ENCODE measurements at places on chromosomes 1 and 21. TPM values are rescaled to one million over a fixed set of nuclear protein-coding genes. Genes with fewer than 3 reads are reported as not detected.

- H3K4me3 ChIP-seq = no peak overlapping the region
- no peaks in the 10 kb centered on the region for H3K27me3 ChIP-seq
- H3K4me1 ChIP-seq = no peaks in the 10 kb centered on the region
- no peak for DNase-seq
Measured at GRCh38 chr21:15627823-15628222, 102.0 kb upstream of the USP25 start.

GRCh38 chr1:245481261-245481660 is 326.5 kb downstream of the KIF26B start:
- no peak for DNase-seq
- H3K4me1 ChIP-seq = no peaks in the 10 kb centered on the region
- H3K27me3 ChIP-seq = no peaks in the 10 kb centered on the region

GRCh38 chr1:22297999-22298398 is 153.7 kb upstream of the ZBTB40 start:
- H3K4me1 ChIP-seq = no peaks in the 10 kb centered on the region
- DNase-seq = no peak
- no peak overlapping the region for H3K4me3 ChIP-seq

GRCh38 chr1:81208441-81208840 is 592.3 kb upstream of the ADGRL2 start:
- H3K27ac ChIP-seq = no peak overlapping the region
- no peaks in the 10 kb centered on the region for H3K36me3 ChIP-seq
- no peak for DNase-seq
- H3K27me3 ChIP-seq = no peaks in the 10 kb centered on the region
- peaks cover 5% of the 10 kb centered on the region for H3K4me1 ChIP-seq

- H3K4me3 ChIP-seq = peak overlapping the region; percentile 79
- peaks cover 6% of the 10 kb centered on the region for H3K4me1 ChIP-seq
- no peaks in the 10 kb centered on the region for H3K36me3 ChIP-seq
- peak overlapping the region; percentile 57 for H3K27ac ChIP-seq
Measured at GRCh38 chr1:163320891-163321290, 863 bp upstream of the NUF2 start.

DNA sequence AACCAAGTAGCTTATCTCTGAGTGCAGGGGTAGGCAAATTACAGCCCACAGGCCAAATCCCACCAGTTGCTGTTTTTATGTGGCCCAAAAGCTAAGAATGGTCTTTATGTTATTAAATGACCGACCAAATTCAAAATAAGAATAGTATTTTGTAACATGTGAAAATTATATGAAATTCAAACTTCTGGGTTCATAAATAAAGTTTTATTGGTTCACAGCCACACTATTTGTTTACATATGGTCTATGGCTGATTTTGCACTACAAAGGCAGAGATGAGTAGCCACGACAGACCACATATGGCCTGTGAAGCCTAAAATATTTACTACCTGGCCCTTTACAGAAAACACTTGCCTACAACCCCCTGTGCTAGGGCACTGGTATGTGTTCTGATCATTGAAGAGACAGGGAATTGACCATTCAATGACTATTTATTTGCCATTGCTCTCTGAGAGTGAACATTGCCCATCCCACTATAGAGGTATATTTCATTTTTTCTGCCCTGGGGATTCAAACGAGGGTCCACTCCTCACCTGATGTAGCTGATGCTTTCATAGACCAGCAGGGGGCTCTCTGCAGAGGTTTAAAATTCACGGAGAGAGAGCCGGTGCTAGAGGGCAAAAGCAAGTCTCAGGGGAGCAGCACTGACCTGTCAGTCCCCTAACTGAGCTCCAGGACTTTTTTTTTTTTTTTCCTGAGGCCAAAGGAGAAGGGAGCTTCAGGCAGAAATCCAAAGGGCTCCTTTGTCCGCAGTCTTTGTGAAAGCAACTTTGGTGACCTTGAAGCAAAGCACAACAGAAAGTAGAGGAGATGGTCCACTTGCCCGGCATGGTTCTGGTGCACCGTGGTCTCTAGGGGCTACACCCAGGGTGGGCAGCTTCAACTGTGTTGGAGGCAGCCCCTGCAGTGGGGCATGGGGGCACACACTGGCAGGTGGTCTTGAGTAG is 7.3 kb upstream of the GNL2 start:
- no peak overlapping the region for H3K27ac ChIP-seq
- H3K4me1 ChIP-seq = peaks cover 9% of the 10 kb centered on the region
- no peak overlapping the region for H3K4me3 ChIP-seq

- peak; percentile 96 for DNase-seq
- peak overlapping the region; percentile 99 for H3K27ac ChIP-seq
- no peaks in the 10 kb centered on the region for H3K36me3 ChIP-seq
- peak overlapping the region; percentile 94 for H3K4me3 ChIP-seq
- H3K27me3 ChIP-seq = no peaks in the 10 kb centered on the region
Measured at GRCh38 chr1:205749234-205750137, 496 bp downstream of the NUCKS1 start.

PCP4 gene
- total RNA-seq = 0.94 TPM
